ENCODE measurements at places on chromosomes 1 and 21.

- DNase-seq, result peak; percentile 28
These were observed 54.6 kb downstream of the CDC7 start for GRCh38 chr1:91555074-91555730.

GRCh38 chr1:193219391-193219790, 33.0 kb upstream of the B3GALT2 start:
- no peak for DNase-seq

GRCh38 chr1:17013491-17014320, 2.0 kb upstream of the ATP13A2 start:
- DNase-seq, result no peak

DNA sequence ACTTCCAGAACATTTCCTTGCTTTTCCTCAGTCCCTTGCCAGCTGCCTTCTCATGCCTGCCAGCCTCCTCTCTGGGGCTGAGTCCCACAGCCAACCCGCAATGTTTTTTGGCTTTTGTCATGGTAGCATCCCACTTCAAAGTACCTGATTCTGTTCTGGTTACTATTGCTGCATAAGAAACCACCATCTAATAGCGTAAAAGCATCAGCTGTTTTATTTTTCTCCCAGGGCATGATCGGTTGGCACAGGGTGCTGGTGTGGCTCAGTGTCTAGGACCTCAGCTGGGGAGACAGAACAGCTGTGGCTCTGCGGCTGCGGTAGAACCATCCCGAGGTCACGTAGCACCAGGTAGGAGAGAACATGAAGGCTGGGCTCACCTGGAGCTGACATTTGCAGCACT, 8.9 kb upstream of the PRMT2 start:
- no peak for DNase-seq

DNA sequence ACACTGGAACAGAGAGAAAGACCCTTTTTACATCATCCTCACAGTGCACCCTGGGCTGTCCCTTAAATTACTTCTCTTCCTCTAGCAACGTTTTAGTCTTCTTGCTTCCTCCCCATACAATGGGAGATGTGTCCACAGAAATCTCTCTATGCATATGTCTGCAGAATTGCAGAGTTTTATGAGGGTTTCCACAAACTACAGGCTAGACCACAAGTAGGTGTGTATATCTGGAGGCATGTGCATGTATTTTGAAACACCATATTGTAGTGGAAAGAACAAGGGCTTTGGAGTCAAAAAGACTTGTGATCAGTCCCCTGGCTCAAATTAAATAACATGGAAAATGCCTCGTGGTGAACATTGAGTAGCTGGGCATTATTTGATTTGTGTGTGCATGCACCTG, 121.3 kb upstream of the IPO9 start:
- DNase-seq, result no peak

DNA sequence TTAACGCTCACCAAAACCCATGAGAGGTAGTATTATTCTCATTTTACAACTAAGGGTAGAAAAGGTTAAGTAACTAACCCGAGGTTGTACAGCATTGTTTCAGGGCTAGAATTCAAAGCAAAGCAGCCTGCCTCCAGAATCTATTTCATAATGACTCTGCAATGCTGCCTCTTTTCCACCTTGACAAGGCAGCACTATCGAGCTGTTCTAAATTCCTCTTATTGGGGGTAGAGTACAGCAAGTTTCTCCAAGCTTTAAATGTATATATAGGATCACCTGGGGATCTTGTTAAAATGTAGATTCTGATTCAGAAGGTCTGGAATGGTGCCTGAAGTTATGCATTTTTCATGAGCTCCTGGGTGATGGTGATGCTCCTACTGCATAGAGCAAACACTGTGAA, 30.1 kb downstream of the WNT2B start:
- no peak for DNase-seq

DNA sequence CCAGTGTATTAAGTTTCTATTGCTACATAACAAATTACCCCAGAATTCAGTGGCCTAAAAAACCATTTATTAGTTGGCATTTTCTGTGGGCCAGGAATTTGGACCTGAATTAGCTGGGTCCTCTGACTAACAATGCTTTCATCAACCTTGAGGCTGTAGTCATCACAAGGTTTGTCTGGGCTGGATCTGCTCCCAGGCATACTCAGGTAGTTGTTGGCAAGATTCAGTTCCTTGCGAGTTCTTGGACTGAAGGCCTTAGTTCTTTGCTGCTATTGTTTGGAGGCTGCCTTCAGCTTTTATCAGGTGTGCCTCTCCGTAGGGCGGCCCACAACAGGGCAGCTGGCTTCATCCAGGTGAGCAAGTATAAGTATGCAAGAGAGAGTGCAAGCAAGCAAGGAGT, 31.4 kb upstream of the DEPDC1 start:
- DNase-seq, result no peak

DNA sequence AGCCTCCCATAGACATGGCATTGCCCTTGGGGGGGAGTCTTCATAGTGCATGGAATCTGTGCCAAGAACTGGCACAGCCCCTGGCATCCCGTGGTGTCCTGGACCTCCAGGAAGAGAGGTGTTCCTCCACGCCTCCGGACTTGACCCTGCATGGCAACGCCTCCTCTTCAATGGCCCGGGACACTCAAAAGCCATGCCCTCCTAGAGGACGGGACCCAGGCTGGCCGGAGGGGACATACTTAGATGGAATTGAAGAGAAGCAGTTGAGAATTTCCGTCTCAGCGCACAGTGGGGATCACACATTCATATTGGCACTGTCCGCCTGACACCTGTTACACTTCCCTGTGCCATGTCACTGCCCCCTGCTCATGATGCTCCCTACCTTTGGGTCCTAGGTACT, 38.4 kb upstream of the TENT5C start:
- DNase-seq, result no peak

- DNase-seq, result peak; percentile 28
These were observed 5.5 kb downstream of the RAB29 start for GRCh38 chr1:205769641-205770365.

DNA sequence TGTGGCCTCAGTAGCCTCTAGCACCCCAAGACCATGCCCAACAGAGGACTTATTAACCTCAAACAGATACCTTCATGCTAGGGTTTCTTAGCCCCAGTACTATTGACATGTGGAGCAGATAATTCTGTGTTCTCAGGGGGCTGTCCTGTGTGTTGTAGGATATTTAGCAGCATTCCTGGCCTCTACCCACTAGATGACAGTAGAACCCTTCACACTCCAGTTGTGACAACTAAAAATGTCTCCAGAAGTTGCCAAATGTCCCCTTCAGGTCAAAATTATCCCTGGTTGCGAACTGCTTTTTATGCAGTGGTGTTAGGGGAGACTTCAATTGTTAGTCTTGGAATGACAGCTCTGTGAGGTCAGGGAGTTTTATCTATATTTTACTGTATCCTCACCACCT, 8.1 kb downstream of the KAZN start:
- DNase-seq, result peak; percentile 6

DNA sequence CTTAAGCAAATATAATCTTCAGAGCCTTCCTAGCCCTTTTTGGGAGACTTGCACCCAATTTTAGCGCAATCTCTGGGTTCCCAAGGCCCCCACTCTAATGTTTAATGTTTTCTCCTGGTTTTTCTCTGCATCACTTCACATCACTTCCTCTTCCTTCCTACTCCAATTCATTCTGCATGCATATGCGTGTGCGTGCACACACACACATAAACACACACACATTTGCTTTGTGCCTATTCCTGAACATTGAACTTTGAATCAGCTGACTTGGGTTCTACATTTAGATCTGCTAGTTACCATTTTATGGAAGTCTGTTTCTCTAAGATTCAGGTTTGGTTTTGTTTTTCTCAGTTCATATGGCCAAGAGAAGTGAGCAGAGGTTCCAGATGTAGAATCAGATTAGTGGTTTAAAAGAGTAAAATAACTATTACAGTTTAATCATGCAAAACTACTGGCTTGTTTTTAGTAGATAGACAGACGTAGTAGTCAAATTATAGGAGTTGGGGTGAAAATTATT, 7.4 kb upstream of the EDEM3 start:
- DNase-seq, result no peak

DNA sequence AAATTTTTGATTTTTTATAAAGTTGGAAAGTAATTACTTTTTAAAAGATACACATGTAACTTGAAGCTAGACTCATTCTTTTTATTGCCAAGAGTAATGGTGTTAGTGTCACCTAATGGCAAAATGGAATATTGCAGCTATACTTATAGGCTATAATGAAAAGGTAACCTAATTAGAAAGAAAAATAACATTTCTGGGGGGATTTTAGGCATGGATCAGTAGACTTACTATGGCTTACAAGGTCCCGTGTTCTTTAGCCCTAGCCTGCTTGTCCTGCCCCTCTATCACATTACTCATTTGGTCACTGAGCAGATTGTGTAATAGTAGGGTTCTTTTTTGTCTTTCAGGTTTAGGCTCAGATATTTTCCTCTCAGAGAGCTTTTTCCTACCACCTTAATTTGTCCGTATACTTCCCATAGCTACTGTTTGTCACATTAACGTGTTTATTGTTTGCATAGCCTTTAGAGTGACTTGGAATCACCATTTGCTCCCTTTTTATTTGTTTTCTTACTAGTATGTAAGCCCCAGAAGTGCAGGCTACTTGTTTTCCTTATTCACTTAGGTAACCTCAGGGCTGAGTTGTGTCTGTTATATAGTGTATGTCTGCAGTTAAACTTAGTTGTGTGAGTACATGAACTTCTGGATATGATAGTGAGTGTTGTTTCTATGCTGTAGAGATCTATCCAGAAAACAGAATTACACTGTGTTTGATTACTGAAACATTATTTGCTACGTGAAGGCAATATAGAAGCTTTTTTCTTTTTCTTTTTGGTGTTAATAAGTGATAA, 58.7 kb downstream of the RABGAP1L start:
- DNase-seq, result peak; percentile 77

GRCh38 chr1:241063276-241063675, 293.7 kb downstream of the RGS7 start:
- no peak for DNase-seq

DNA sequence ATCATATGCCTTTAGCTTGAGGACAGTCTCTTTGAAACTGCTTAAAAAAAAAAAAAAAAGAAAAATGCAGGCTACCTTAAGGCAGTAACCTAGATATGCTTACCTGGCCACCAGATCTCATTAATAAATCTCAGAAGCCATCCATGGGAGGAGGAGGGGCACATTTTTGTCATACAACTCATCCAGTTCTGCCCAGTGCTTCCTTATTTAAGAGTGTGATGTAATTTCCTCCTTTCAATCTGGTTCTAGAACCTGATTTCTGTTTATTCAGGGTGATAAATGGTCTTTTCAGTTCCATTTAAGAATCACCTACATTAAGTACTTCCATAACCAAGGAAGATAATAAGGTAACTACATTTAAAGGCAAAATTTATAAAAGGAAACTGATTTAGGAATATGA, 6.1 kb downstream of the ERRFI1 start:
- peak; percentile 52 for DNase-seq

- DNase-seq, result no peak
These were observed 21.6 kb upstream of the CCSAP start for GRCh38 chr1:229364207-229365065.

DNA sequence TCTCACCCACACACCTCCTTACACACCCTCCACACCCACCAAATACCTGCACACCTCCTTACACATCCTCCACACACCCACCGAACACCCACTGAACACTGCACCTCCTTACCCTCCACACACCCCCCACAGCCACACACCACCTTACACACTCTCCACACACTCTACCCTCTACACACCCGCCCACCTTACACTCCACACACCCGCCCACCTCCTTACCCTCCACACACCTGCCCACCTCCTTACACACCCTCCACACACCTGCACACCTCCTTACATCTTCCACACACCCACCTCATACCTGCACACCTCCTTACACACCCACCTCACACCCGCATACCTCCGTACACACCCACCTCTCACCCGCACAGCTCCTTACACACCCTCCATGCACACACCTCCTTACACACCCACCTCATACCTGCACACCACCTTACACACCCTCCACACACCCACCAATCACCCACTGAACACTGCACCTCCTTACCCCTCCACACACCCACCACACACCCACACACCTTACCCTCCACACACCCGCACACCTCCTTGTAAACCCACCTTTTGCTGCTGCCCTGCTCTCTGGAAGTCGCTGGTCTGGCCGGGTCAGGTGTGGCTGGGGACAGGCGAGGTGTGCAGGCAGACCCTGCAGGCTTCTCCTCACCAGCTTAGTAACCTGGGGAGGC, 38.5 kb downstream of the COQ8A start:
- DNase-seq, result no peak

DNA sequence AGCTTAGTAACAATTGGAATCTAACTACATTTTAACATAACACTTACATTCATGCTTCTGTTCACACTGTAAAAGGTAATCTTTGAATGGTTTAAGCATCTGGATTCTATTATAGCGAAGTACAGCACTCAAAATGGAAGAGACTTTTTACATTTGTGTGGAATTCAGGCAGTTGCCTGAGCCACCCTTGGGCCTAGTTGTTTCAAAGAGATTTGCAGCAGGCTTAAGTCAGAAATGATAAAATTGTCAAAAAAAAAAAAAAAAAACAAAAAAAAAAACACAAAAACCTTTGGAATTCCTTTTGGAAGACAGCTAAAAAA, 199.9 kb downstream of the LYPLAL1 start:
- DNase-seq, result no peak

DNA sequence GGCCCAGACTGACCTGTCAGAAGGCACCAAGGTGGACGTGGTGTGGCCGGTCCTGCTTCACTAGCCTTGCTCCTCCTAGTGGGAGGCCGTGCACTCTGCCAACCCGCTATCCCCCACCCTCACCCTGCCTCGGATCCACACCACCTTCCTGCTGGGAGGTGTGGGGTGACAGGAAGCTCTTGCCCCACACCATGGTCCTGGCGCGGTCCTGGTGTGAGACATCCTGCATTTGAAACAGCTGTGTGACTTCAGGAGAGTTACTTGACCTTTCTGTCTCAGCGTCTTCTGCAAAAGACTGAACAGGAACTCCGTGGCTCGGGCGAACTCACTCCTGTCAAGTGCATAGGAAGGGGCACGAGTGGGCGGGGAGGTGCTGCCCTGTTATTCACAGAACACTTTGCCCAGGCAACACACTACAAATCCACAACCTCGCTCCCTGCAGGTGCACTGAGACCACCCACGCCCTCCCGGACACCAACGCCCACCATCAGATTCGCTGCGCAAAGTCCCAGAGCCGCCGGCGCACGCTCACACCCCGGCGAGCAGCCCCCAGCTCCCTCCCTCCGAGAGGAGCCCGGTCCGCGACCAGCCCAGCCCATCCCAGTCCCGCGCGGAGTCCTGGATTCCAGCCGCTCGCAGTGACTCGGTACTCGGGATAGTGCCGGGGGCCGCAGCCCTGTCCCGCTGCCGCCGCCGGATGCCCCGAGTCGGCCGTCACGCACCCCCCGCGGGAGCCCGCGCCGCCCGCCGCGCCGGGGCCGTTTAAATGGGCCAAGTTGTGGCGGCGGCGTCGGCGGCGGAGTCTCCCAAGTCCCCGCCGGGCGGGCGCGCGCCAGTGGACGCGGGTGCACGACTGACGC, at the start of gene SAMD11:
SAMD11 (plus strand) TSS at position 793 of the 860 bp plus-strand sequence. CDS start 509 bp downstream, outside the sequence.
- peak; percentile 94 for DNase-seq

GRCh38 chr1:3968851-3969250, 68.8 kb upstream of the C1orf174 start:
- no peak for DNase-seq

GRCh38 chr1:119293797-119294196, 74.8 kb upstream of the HAO2 start:
- DNase-seq, result no peak
